Ecto neural progenitor cell (in vitro differentiated cells): ENCODE measurements at places on chromosomes 11 and 22.

GRCh38 chr11:59283825-59284772 lies 71.4 kb upstream of the MPEG1 start:
- no peak for DNase-seq

DNA sequence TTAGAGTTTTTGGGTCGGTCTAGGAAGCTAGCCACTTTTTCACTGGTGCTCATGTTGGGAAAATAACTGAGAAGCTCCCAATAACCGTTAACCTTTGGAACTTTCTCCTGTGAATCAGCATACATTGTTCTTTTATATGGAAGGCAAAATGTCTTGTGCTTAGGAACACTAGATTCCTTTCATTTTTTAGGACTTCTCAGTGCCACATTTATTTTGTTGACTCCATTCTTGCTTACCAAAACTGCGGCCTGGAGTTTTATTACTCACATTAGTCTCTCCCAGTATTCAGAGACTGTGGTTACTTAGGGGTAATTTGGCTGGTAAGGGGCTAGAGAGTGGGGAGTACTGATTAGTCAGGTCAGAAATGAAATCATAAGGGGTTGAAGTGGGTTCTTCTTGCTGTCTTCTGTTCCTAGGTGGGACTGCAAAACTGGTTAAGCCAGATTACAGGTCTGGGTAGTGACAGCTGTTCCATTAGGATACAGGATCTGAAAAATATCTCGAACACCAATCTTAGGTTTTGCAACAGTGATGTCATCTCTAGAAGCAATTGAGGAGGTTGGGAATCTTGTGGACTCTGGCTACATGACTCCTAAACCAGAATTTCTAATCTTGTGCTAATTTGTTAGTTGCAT lies 631.4 kb upstream of the LUZP2 start:
- no peak for DNase-seq

- DNase-seq = peak; percentile 92
Measured at GRCh38 chr11:66744485-66745355, 15.7 kb upstream of the SPTBN2 start.

DNA sequence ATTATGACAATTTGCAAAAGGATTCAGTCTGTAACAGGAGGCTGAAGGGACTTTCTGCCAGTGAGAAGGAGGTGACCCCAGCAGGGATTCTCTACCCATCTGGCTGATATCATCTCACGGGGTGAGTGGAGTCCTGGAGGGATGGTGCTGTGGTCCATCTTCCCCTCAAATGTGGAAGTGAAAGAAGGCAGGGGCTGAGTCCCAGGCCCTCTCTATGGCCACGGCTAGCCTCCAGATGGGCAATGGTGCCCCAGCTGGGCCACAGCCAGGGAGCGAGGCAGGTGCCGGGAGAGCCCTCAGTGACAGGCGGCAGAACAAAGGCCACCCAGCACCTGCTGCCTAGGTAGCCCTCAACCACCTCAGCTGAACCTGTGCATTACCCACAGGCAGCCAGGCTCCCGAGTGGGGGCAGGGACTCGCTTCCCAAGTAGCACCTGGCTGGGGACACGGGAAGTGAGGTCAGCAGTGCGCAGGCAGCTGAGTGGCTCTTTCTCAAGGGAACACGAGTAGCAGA lies 6.7 kb downstream of the NECTIN1 start:
- no peak for DNase-seq

DNA sequence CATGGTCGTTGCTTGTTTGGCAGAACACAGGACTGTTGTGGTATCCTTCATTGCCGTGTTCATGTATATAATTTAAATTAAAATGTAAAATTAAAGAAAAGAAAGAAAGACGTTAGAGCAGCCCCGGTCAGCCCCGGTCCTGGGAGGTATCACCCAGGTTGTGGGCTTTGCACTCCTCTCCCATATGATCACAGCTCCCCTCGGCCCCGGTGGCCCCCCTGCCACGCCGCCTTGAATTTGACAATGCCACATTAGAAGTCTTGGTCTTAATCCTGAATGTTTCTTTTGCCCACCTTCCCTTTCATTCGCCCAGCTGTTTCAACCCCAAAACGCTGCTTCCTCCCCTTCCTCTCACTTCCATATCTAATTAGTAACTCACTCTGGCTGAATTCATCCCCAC lies 11.4 kb downstream of the APOBEC3A start:
- DNase-seq = no peak

DNA sequence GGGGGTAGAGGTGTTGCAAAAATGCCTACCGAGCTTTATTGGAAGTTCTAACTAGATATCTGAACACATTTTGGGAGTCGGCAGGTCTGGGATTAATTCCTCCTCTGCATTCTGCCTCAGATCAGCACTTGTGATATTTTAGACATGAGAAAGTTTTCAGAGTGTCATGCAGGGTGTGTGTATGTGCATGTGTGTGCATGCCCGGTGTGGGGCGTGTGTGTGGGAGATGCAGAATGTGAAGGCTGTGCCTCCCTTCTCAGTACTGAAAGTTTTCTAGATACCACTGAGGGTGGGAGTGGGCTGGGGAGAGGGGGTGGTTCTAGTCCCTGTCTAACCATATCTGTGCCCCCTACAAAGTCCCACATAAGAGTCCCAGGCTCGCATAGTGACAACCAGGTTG lies 180.0 kb upstream of the NTM start:
- no peak for DNase-seq
